ENCODE measurements at places on chromosomes 4 and X.

DNA sequence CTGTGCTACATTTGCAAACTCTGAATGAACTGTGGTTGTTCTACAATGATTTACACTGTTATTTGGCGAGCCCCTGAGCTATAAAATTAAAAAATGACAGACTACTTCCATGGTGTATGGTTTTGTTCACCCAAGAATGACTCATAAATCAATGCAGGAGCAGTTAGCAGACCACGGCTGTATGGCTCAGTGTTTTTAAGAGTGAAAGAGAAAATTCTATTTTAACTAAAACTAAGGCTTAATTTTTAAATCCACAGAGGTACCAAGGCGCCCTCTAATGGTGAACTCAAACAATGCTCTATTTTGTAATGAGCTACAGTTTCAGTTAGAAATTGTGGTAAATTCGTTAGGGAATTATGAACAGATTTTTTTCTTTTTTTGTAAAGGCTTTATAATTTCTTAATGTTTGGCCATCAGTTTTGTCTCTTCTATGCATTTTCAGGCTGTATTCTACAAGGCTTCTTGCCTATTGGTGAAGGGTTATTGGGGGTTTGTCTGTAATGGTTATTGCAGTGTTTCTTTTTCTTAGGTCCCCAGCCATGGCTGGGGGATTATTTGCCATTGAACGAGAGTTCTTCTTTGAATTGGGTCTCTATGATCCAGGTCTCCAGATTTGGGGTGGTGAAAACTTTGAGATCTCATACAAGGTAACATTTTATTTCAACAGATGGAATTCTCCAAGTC, 32.5 kb downstream of the HMGB2 start:
- DNase-seq, result peak; percentile 37

GRCh38 chrX:50081282-50081889, 119.4 kb downstream of the AKAP4 start:
- DNase-seq, result peak; percentile 5

DNA sequence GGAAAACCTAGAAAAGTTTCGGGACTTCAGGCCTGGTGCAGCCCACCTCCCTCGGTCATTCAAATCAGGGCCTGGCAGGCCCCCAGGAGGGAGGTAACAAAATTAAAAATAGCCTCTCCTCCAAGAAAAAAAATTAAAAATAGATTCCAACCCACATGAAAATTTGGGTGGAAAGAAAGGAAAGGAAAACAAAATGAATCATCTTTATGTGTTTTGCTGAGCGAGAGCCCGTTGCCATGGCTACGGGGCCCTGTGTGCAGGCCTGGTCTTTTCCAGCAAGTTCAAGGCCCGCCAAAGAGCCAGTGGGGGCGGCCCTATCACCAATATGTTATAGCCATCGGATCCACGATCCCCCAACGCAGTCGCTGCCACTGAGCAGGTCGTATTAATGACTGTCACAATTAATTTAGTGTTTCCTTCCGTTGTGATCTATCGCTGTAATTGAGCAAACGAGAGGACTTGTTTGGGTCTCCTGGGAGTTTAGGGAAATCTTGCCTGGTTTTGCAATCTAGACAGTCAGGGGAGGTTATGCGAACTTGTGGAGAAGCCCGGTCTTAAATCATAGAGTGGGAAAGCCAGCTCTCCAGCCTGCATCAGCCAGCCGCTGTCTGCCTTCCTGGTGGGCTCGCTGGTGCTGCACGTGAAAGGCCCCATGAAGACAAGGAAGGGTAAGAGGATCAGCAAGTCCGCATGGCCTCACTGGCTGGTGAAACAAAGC, 452.4 kb downstream of the BCOR start:
- peak; percentile 2 for DNase-seq

DNA sequence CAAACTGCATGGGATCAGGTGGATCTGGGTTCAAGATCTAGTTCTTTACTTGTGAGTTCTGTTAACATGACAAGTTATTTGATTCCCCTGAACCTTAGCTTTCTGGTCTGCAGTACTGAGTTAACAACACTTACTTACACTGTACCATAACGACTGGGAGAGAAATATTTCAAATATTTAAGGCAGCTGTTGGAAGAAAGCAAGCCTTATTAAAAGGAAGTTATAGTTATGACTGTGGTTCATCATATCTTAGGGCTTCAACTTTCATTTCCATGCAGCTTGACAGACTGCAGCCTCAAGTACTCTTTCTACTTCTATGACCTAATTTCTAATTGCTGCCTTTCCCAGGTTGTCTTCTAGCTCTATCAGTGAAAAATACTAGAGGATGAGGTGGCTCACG, 40.0 kb upstream of the PDGFRA start:
- no peak for DNase-seq

DNA sequence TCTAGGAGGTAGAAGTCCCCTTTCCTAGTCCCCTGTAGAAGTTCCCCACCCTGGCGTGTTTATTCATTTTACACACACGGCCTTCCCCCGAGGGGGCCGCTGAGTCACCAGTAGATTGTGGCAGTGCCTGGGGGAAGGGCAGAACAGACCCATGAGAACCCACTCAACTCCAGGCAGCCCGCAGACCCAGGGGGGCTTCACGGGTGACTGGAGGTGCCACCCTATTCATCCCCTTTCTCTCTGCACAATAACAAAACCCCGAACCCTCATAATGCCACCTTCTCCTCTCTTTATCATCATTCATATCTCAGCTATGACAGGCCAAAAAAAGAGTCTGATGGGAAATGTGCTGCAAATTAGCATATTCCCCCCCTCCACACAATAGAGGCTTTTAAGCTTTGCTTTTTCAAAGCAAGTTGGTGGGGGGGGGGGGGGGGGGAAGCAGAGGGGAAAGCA, 20.4 kb upstream of the GPM6B start:
- no peak for DNase-seq

GRCh38 chr4:83151651-83152050, 37.1 kb upstream of the PLAC8 start:
- DNase-seq, result peak; percentile 49

GRCh38 chr4:138475116-138475515, 233.0 kb upstream of the SLC7A11 start:
- DNase-seq, result no peak

GRCh38 chrX:133218329-133218728, at the start of gene TFDP3:
TFDP3 (minus strand) TSS chrX:133218354; CDS start chrX:133218259, 95 bp downstream.
- no peak for DNase-seq

DNA sequence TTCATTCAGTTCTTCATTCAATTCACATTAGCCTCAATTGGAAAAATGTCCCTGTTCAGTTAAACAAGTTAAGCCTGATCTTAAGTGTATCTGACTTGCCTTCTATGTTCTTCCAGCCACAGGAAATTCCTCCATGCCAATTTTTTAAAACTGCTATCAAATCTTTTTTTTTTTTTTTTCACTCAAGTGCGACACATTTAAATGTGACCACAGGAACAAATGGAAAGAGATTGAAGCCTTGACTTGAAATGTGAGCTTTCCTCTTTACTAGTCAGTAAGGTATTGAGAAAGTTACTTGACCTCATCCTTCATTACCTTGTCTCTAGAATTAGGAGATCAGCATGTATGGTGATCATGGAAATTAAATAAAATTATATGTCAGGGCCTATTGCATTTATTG, 165.1 kb downstream of the SLIT2 start:
- no peak for DNase-seq

All from inflammatory macrophage treated with lipopolysaccharide for 4 hours (primary cell).